ENCODE measurements at places on chromosomes 2 and 18. TPM values are rescaled to one million over a fixed set of nuclear protein-coding genes. Genes with fewer than 3 reads are reported as not detected.

Gene SCYGR1
- not detected for total RNA-seq

Gene RPRM
- total RNA-seq, result 0.41 TPM

Gene ATAD2B
- total RNA-seq, result 28.8 TPM

Gene RAB27B
- total RNA-seq, result 2.7 TPM

Gene POTEC
- total RNA-seq, result not detected

Gene SMYD1
- total RNA-seq, result not detected

Gene ASB18
- not detected for total RNA-seq

Gene IL36A
- 0.32 TPM for total RNA-seq

Gene ACMSD
- not detected for total RNA-seq

Gene PRSS56
- total RNA-seq, result not detected

Gene NFU1
- total RNA-seq, result 17.9 TPM

Gene NPPC
- not detected for total RNA-seq

Gene FIGLA
- total RNA-seq, result not detected

Gene OR6B2
- not detected for total RNA-seq

Gene MALL
- not detected for total RNA-seq

Gene MALT1
- total RNA-seq, result 46.2 TPM

Gene CIB4
- total RNA-seq, result not detected

Gene GALNT5
- not detected for total RNA-seq

Gene IDH1
- 22.9 TPM for total RNA-seq

Gene PDK1
- 22.0 TPM for total RNA-seq

Gene UGT1A5
- not detected for total RNA-seq

Gene TMEM178A
- not detected for total RNA-seq

Gene DYNAP
- not detected for total RNA-seq

Gene SERPINB11
- total RNA-seq, result not detected

Gene IL1F10
- total RNA-seq, result not detected

Gene EFEMP1
- not detected for total RNA-seq

Gene MPP4
- total RNA-seq, result 0.15 TPM

Gene LONRF2
- total RNA-seq, result 0.54 TPM

Gene DSC3
- not detected for total RNA-seq

Gene TPO
- not detected for total RNA-seq

Gene CNDP1
- total RNA-seq, result 0.20 TPM

Gene REEP1
- total RNA-seq, result 0.10 TPM
